NCI-H1105 (cell line): ENCODE measurements at places on chromosomes 12 and 14.

DNA sequence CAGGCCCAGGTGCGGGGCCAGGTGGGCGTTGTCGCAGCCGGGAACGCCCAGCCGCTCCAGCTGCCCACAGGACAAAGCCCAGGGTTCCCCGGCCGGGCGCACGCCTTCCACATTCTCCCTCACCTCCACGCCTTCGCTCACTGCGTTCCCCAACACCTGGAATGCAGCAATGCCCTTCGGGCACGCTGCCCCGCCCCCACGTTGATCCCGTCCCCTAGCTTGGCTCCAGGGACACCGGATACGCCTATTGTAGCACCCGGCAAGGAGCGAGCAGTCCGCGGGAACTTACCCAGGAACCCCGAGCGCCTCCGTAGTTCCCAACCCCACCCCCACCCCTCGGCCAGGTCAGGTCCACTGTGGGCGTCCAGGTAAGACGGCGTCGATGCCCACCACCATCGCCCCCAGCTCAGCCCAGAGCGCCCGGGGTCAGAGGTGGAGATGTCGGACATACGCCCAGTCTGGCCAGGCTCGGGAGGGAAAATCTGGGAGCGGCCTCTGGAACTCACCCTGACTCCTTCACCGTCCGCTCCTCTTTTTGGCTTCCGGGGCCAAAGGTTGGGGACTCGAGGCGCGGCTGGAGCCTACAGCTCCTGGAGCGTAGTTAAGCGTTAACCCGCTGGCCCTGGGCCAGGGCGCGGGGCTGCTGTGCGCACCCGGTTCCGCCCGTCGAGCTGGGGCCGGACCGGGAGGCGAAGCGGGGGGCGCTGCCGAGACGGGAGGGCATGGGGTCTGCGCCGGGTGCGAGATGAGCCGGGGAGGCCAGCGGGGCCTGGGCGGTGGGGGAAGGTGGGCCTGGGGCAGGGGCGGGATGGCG is 594 bp upstream of the CEP170B start:
- DNase-seq, result peak; percentile 47

DNA sequence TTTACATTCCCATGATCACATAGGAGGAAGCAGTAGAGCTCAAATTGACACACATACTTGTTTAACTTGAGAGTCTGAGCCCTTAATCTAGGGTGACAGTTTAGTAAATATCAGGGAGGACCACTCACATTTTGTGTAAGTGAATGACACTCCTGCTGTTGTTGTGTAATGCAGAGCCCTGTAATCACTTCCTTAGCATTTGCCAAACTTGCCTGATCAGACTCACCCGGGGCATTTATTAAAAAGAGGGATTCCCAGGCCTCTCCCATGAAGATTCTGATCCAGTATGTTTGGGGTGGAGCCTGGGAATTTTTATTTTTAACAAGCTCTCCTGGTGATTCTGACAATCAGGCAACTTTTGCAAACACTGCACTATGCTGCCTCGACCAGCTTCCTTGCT is 119.6 kb downstream of the NUAK1 start:
- DNase-seq, result no peak

GRCh38 chr12:107163413-107163812 is 70.1 kb upstream of the CRY1 start:
- DNase-seq, result no peak

DNA sequence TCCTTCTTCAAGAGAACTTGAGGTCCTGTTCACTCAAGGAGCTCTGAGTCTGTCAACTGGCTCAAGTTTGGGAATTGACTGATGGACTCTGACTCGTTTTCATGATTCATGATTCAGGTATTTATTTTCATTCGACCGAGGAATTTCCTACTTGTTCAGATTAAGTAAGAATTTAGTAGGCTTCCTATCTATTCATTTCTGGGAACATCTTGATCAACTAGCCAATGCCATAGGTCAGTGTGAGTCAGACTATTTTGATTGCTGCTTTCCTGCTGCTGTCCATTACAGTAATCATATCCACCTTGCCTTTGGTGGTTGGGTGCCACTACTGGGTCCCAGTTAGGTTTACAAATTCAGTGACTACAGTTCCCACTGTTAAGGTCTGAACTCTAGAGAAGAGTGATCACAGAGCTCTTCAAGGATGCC is 6.1 kb downstream of the FAM186A start:
- DNase-seq, result no peak

- DNase-seq, result peak; percentile 11
These were observed 119.6 kb downstream of the GCH1 start for GRCh38 chr14:54782751-54783659.

GRCh38 chr14:105317546-105317945 is 3.0 kb downstream of the PACS2 start:
- no peak for DNase-seq

DNA sequence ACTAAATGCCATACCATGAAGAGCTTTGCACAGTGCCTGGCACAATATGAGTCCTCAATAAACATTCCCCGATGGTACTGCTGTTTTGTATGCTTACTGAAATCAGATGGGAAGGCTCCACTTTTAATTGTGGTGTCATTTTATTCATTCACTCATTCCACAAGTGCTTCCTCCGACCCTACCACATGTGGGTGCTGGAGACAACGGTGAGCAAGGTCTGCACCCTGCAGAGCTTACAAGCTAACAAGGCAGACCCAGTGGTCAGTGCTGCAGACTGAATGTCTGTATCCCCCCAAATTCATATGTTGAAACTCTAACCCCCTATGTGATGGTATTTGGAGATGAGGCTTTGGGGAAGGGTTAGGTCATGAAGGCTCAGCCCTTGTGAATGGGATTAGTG is 48.3 kb downstream of the RFX4 start:
- no peak for DNase-seq

- no peak for DNase-seq
These were observed 14.9 kb upstream of the RESF1 start for GRCh38 chr12:31944299-31944698.

DNA sequence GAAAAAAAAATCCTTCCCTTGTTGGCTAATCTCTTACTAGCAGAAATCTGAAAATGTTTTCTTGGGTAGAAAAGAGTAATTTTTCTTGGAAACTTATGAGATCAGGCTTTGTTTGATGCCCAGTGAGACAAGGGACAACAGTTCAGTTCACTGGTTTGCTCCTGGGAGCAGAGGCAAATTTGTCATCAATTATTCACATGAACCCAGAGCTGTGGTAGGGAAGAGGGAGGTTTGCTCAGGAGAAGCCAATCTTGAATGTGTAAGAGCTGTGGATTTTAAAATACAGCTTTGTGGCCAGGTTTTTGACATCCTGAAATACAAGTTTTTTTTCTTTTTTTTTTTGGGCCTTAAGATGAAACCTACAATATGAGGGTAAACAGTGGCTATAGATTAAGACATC is 426.6 kb downstream of the ATP23 start:
- DNase-seq, result no peak

GRCh38 chr12:105882404-105882803 is 256.4 kb downstream of the NUAK1 start:
- no peak for DNase-seq

GRCh38 chr12:133222211-133222610 is 13.5 kb downstream of the ANHX start:
- DNase-seq, result no peak

DNA sequence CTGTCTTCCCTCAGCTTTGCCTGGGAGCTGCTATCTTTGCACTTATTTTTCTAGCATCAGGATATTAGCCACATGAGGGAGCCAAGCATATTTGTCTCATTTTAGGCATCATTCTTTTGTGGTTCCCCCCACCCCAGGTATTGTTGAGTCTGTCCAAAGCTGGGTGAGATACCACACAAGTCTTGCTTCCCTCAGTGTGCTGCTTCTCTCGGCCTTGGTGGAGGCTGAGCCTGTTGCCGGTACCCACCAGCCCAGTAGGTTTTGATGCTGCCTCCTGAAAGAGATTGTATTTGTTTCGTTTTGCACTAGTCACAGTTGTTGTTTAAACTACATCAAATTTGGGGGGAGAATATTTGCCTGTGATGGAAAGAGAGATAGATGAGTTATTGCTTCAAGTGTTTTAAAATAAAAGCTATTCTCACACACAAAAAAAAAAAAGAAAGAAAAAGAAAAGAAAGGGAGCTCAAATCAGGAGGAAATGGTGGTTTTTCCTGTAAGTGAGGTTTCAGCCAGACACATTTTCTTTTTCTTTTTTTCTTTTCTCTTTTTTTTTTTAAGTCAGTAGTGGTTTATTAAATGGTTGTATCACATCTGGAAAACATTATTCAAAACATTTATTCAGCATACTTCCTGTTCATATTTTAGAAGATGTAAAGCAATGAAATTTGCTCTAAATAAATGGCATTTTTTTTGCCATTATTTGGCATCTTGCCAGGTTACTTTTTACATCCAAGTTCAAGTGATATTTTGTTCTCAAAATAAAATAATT is 58.5 kb downstream of the SLC4A8 start:
- no peak for DNase-seq

- DNase-seq, result no peak
These were observed 1.2 kb downstream of the USP30 start for GRCh38 chr12:109053382-109054123.

- no peak for DNase-seq
These were observed 4.5 kb downstream of the AJUBA start for GRCh38 chr14:22977684-22978486.

DNA sequence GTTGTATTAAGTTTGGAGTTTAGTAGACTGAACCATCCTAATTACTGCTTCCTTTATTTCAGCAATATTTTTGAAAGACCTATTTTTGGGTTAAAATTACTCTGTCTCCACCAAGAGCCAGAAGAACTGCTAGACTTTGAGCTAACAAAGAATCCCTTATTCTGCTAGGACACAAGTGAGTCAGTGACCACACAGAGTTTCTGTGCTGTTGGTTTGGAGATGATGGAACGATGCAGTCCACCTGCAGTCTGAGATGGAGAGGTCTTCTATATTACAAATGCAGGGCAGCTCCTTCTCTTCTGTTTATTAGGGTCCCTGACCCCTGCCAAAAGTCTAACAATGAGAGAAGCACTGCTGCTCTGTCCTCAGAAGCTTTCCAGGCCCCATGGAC is 6.7 kb upstream of the STXBP6 start:
- no peak for DNase-seq
